ENCODE measurements at places on chromosomes 1 and 21.
A peak's percentile ranks its signal among the peaks of the same experiment; 100 is the strongest.

- DNase-seq = no peak
These were observed 1.4 kb upstream of the KLHL21 start for GRCh38 chr1:6603915-6604558.

GRCh38 chr1:32200226-32201010 is at the start of gene CCDC28B:
Gene CCDC28B, plus strand, starts transcription at chr1:32200595. Its CDS starts 1,341 bp downstream, at chr1:32201936.
- DNase-seq = peak; percentile 20

GRCh38 chr1:211037095-211037494 is 96.9 kb downstream of the KCNH1 start:
- DNase-seq = no peak

GRCh38 chr1:43241413-43241836 is 28.4 kb upstream of the TMEM125 start:
- no peak for DNase-seq

DNA sequence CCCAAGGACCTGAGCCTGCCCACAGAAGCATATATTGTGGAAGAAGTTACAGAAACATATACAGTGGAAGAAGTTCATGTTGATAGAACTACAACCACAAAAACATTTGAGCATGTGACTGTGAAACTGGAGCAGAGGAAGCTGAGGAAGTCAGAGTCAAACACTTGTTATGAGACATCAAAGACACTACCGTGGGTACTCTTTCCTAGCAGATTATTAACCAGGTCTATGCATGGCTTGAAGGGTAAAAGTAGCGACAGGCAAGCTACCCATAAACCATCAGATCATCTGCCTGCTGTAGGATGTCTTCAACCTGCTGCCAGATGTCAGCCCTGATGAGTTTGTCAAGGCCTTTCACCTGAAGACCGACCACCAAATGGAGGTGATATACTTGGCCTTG is 35.8 kb downstream of the IVNS1ABP start:
- DNase-seq = peak; percentile 2

- no peak for DNase-seq
These were observed 6.4 kb downstream of the MGST3 start for GRCh38 chr1:165637427-165637826.

Data from activated CD4-positive, CD25-positive, alpha-beta regulatory T cell treated with anti-CD3 and anti-CD28 coated beads, Interleukin-2, amount 50 U/mL, for 16 hours (primary cell).